ENCODE measurements at places on chromosomes 3 and 15.
A peak's percentile ranks its signal among the peaks of the same experiment; 100 is the strongest.

DNA sequence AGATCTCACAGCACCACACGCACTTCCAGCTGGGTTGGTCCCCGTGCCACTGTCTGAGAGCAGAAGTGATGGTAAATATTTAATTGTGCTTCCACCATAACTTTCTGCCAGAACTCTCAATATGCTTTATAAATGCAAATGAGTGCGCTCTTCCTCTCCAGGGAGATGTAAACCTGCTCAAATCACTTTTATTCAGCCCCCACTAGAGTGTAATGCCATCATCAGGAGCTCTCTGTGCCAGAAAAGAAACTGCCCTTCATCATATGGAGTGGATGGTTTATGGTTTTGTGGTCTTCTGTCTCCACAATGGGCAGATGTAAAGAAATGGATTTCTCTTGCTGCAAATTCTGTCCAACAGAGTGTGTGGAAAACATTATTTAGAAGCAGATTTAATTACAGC lies 127.0 kb downstream of the EPHB1 start:
- no peak for DNase-seq

DNA sequence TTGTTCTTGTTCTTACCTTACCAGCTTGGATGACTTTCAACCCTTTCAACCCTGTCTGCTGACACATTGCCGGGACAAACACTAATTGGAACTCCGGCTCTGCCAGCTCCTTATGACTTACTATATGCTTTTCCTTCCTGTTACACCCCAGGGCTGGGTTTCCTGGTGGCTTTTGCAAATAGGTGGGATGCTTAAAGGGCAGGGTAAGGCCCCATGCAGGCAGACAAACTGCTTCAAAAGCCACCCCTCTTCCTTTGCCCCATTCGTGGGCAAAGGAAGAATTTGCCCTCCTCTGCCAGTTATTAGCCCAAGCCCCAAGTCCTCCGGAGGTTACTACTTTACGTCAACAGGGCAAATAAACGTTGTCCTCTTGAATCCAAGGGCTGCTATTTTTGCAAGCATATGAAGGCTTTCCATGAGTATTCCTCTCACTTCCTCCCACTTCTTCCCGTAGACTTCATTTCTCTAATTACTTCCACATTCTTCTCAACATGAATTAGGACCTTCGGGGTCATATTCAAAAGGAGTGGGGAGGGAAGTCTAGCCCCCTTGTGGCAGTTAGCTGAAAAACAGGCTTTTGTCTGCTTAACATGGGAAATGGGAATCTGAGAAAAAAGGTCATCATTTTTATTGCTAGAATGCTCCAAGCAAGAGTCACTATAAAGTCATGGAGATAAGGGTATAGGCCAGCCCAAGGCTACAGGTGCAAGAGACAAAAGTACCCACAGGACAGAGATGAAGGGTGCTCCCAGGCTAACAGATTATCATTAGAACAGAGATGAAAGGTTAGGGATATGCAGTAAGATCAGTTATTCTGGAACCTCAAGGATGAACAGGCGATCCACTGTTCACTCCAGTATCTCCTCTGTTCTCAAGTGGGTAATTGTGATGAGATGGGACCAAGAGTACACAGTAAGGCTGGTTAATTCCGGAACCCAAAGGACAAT lies 56.3 kb upstream of the FSTL1 start:
- peak; percentile 49 for DNase-seq

DNA sequence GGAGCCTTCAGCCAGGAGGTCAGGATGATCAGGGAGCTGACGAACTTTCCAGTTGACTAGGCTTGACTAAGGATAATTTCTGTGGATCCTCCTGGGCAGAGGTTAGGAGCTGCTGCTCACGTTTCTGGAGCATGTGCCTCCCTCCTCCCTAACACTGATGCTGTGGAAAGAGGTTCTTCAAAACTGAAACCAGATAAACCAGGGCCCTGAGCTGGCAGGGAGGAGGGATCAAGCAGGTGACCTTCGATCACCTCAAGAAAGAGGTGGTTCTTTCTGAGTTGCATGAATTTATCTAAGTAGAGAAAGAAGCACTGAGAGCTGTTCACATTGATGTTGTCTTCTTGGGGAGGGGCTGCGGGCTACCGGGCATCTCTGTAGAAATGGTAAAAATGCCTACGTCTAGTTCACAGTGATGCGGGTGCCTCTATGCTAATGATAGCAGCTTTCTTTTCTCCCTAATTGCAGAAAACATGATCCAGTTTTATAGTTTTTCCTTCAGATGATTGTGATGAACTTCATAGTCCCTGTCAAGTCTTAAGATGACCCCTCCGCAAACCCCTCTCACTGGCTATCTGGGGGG lies 332.7 kb upstream of the LRRFIP2 start:
- DNase-seq = no peak

DNA sequence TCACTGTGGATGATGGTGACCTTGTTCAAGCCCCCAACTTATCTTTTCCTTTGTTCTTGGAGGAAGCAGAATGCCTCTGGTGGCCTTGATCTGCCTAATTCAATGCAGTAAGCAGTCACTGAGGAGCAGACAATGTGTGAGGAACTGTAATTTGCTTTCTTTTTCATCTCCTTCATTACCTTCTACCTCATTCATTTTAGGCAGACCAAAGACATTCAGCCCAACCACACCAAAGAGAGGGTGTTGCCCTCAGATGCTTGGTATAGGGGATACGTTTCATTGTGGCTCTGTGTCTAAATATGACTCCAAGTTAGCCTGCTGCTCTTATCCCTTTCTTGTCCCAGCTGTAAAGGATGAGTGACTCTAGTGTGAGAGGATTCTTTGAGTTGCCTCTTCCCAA lies 15.3 kb downstream of the EXOSC7 start:
- DNase-seq = no peak

DNA sequence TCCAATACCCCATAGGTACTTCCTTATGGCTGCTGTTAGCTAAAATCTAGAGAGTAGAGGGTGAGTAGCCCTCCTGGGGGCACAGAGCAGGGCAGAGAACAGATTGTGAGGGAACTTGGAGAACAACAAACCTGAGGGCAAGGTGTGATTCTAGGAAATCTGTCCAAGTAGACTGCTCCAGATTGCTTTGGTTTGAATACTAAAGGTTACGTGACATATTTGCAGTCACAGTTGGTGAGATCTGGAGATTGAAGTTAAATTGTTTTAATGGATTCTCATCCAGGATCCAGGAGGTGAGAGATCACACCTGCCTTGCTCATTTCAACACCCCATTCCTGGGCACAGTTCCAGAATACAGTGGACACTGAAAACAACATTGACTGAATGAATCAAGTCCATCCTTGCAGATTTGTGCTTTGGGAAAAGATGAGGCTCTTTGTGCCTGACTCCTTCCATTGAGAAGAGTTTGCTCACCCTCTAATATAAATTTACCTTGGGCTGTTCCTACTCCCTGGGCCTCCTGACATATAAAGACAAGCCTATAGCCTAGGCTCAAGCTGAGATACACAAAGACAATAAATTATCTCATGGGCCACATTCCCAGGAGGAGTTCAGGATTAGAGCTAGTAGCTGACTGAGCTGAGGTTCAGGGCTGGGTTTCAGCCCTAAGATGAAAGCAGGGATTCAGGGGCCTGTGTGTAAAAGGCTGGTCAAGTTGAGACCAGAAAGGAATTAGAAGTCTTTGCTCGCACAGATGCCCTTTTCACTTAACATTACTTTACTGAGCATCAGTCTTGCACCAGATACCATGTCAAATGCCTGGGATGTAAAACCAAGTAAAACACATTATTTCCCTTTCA lies 400.9 kb upstream of the MCTP2 start:
- no peak for DNase-seq

- no peak for DNase-seq
These were observed 42.2 kb downstream of the ILDR1 start for GRCh38 chr3:121979734-121980449.

- peak; percentile 59 for DNase-seq
These were observed 6.4 kb downstream of the TLR9 start for GRCh38 chr3:52218937-52219650.

GRCh38 chr15:70034141-70034540 lies 63.6 kb downstream of the TLE3 start:
- no peak for DNase-seq

DNA sequence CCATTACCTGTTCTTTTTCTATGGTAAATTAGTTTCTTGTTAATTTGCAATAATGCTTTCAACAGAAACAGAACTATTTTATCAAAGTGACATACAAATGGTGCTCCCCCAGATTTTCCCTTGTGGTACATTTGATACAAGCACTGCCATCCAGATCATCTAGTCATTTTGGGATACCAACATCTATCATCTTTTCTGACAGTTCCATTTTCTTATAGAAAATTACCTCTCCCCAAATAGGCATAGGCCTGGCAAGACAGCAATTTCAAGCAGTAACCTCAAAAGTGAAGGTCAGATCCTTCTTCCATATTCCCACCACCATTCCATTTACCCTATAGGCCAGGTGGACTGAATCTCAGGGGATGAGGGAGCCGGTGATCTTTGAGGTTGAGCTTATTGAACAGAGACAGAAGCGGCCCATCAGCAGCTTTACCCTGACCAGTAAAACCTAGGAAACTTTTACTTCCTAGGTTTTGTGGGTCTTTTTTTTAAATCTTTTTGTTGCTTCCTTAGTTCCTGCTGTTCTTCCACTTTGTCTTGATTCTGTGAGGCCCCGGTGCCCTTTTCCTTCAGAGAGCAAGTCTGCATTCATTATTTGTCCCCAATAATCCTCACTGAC lies 3.1 kb upstream of the PLD1 start:
- DNase-seq = no peak

- DNase-seq = no peak
These were observed 33.5 kb downstream of the STARD9 start for GRCh38 chr15:42608752-42609488.

DNA sequence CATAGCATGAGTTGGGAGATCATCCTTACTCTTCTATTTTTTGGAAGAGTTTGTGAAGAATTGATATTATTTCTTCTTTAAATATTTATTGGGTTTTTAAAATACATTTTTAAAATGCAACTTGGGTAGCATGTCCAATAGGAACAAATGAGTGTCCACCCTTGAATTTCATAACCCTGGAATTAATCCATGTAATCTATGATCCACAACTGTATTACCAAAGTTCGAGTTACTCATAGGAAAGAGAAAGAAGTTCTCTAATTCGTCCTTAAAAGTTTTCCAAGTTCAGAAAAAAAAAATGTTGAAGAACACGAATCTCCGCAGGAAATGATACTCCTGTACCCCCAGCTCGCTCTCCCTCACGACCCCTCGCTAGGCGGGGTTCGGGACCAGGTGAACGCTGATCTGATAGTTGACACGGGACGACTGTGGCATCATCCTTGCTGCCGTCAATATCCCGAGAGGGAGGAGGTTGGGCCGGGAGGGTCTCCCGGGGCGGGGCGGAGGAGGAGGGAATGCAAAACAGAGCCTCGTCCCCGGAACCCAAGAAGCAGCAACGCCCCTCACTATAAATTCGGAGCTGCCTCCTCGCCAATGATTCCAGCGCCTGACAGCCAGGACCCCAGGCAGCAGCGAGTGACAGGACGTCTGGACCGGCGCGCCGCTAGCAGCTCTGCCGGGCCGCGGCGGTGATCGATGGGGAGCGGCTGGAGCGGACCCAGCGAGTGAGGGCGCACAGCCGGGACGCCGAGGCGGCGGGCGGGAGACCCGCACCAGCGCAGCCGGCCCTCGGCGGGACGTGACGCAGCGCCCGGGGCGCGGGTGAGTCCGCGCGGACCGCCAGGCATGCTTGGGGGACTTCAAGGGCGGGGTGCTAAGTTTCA lies at the start of gene AGTR1:
TSS of gene AGTR1 (plus strand) at position 598 of the 884 bp plus-strand sequence. CDS start 43,133 bp downstream, outside the sequence.
- peak; percentile 72 for DNase-seq

- no peak for DNase-seq
These were observed 129.5 kb downstream of the TFDP2 start for GRCh38 chr3:142019794-142020320.

GRCh38 chr3:123790254-123791072 lies 93.7 kb downstream of the MYLK start:
- DNase-seq = no peak

GRCh38 chr3:111895071-111895470 lies 36.0 kb downstream of the PHLDB2 start:
- no peak for DNase-seq

DNA sequence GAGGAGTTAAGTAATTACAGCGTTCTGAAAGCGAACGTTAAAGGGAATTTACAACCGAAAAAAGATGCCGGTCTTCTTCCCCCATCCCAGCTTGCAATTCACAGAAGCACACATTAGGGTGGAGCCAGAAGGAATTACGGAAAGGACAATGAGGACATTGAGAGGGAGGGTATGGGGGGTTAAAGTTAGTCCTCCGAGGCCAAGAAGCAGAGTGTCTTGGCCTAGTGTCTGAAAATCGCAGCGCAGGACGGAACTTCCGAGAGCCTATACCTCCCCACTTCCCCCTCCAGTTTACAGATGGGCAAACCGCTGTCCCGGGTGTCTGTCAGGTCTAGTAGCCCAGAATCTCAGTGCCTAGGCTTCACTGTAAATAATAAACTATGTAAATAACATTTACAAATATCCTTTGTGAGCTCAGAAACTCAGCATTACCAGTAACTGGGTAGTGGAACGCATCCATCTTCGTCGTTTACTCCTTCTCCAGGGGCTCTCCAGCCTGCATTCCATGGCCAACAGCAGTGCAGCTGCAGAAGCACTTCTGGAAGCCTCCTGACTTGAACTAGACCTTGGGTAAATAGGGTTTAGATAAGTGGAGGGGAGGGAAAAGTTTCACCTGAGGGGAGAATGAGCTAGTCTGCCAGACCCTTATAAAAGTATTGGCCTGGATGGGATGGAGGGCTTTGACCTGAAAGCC lies 922 bp downstream of the ADPRH start:
- no peak for DNase-seq

DNA sequence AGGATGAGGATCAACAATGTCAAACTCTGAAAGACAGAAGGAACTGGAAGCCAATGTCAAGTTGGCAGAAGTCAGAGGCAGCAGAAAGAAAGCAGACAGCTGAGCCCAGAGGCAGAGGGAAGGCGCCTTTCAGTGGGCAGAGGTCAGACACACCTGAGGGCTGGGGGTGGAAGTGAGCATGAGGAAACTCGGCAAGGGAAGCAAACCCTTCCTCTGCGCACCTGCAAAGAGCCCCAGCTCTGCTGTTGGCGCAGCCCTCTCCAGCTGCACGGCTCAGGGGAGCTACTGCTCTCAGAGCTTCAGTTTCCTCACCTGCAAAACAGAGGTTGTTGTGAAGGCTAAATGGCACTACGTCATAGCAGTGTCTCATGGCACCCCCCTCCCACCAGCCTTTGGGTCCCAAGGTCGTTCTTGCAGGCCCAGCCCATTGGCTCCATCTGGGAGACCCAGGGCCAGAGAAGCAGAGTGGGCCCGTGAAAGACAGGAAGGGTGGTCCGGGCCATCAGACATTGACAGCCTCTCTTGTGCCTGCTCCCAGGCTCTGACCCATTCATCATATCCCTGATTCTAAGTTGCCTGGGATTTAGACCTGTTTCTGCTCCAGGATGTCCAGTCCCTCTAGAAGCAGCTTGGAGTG lies 53.3 kb upstream of the SLC6A11 start:
- DNase-seq = no peak

- no peak for DNase-seq
These were observed 250.6 kb downstream of the RYR3 start for GRCh38 chr15:33561407-33561806.

GRCh38 chr3:21877214-21877754 lies 126.3 kb upstream of the ZNF385D start:
- no peak for DNase-seq

GRCh38 chr3:124407260-124407659 lies 323.0 kb upstream of the UMPS start:
- no peak for DNase-seq

- DNase-seq = no peak
These were observed 75.7 kb upstream of the FAM3D start for GRCh38 chr3:58742239-58742638.

All from renal pelvis (tissue), 12 donors.